ENCODE measurements at places on chromosomes 1 and 21.

GRCh38 chr1:155871390-155871789 is 12.0 kb downstream of the SYT11 start:
- DNase-seq, result peak; percentile 25

- DNase-seq, result no peak
Measured at GRCh38 chr1:208110296-208110695, 133.9 kb downstream of the PLXNA2 start.

DNA sequence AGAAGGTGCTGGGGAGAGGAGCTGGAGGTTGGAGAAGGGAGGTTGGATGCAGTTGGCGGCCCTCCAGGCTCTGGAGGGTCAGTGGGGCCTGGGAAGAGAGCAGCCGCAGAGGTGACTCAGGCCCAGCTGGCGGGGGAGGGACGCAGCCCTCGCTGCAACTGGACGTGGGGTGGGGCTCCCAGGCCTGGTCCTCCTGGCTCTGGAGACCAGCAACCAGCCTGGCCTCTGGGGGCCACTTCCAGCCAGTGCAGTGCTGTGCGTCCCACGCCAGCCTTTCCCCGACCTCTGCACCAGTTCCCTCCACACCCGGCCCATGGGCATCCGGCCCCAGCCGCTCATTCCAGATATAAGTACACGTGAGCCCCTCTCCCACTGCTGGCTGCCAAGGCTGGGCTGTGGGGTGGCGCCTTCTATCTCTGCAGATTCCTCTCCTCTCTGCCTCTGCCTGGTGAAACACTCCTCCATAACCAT is 38.0 kb upstream of the COL18A1 start:
- peak; percentile 99 for DNase-seq

DNA sequence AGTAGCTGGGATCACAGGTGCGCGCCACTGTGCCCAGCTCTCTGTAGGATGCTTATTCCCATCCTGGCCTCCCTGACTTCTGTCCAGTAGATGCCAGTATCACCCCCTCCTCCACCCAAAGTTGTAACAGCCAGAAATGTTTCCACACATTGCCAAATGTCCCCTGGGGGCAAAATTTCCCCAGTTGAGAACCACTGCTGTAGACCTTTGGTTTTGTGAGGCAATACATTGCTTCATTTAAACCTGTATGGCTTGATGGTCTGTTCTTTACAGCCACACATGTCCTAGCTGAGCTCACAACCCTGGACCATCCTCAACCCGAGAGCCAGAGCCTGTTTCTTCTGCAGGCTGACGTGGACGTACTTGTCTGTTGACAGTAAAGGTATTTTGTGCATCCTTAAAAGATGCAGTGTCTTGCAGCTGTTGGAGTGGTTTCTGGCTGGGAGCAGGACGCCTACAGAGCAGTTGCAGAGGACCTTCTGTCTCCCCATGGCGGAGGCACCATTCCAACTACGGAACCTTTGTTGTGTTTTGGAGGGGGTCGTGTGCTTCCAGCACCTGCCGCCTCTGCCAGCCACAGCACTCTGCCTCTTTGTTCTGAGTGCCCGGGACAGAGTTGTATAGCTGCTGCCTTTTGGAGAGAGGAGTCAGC is 26.6 kb downstream of the DOP1B start:
- DNase-seq, result no peak

GRCh38 chr1:116122955-116123757 is 12.0 kb downstream of the MAB21L3 start:
- DNase-seq, result no peak

DNA sequence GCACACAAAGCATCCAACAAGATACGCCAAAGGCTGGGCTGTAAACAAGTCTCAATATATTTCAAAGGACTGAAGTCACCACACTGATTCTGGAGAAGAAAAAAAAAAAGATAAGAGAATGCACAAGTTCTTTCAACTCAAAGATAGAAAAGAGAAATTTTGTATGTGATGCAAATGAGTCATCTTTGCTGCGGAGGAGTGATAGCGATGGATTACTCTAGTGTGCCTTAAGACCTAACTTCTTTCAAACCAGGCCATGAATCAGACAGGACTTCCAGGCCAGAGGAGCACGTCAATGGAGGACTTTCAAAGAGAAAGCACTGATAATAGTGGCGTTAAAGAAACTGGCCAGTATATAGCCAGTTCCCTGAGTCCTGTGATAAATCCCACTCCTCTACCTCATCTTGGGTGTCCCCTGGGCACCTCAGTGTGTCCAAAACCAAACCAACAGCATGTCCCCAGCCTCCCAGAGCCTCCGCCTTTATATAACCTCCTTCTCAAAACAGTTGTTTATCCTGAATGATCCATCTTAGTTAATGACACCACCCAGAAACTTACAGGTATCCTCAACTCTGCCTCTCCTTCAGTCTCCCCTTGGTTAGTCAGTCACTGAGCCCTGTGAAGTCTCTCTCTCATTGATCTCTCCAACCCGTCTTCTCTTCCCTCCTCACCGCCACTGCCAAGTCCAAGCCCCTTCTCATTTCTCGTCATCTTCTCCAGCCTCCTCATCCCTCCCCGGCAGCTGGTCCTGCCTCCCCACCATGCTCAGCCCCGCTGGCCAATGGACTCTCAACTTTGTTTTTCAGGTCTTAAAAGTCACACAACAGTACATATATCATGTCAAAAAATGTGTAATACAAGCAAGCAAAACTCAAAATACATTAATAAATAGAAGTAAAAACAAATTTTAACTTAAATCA is 47.2 kb upstream of the IFFO2 start:
- peak; percentile 71 for DNase-seq

GRCh38 chr1:165598676-165599059 is 32.4 kb upstream of the MGST3 start:
- no peak for DNase-seq

DNA sequence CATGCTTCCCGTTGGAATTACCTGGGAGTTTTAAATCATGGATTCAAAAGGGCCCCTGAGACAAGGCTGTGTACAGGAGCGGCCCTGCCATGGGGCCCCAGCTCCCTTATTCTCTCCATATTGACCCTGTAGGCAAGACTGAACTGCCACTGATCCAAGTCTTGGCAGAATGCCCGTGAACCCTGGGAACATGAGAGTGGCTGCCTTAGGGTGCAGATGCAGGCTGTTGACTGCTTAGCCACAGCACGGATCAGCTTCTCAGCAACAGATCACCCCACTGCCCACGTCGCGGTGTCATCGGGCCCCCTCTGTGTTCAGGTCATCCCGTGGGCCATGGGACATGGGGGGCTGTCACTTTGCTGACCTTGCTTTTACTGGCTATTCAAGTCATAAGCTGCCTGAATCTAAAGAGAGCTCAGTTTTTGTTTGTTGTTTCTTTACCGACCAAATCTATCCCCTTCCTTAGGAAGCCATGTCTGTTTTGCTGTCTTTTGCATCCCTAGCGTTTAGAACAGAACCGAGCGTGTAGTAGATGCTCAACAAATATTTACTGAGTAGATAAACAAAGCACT is 83.4 kb downstream of the MATN1 start:
- DNase-seq, result no peak

GRCh38 chr21:39022035-39022434 is 161.2 kb downstream of the PSMG1 start:
- DNase-seq, result no peak

DNA sequence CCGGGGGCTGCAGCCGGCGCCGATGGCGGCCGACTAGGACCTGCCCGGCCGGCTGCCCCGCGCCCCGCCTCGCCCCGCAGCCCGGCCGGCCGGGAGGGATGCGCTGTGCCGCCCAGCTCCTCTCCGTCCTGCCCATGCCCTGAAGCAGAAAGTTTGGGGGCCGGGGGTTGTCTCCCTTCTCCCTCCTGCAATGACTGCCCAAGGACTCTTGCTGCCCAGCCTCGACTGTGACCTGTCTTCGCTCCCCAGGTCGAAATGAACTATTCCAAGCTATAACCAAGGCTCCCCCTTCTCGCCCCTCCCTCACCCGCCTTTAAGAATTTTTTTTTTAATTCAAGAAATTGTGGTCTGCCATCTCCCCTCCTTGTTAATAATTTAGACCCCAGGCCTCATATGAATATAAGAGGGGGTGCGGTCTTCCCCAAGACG is 361 bp downstream of the TMCC2 start:
- no peak for DNase-seq

- DNase-seq, result no peak
Measured at GRCh38 chr1:17141441-17142197, 22.4 kb upstream of the PADI2 start.

- DNase-seq, result no peak
Measured at GRCh38 chr1:226942392-226942791, 2.3 kb downstream of the COQ8A start.

- no peak for DNase-seq
Measured at GRCh38 chr1:197438010-197438790, 170.1 kb downstream of the CRB1 start.

DNA sequence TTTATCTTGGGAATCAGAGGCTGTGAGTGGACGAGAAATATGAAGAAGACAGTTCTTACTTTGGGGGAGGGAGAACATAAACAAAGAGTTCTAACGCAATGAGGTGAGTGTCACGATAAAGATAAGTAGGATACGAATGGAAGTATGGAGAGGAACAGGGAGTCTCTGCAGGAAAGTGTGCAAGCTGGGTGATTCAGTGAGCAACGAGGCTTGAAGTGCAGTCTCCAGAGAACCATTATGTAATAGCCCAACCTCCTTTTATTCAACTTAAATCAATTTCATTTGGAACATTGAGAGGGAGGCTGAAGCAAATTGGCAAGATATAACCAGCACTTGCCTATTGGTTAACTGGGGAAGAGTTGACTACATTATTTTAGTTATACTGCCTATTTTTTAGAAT is 99.3 kb upstream of the PLD5 start:
- no peak for DNase-seq

DNA sequence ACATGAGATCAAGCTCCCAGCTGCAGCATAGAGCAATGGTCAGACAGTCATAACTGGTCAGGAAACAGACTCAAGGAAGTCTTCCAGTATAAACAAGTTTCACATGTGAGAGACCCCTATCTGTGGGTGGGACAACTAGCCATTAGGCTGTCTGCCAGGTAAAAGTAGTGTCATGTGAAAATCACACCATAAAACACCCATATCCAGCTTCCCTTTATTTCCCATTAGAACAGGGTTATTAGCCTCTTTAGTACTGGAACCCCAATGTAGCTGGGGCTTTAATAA is 426.7 kb downstream of the KCNT2 start:
- DNase-seq, result no peak

- no peak for DNase-seq
Measured at GRCh38 chr1:67150931-67151330, 15.3 kb upstream of the IL23R start.

DNA sequence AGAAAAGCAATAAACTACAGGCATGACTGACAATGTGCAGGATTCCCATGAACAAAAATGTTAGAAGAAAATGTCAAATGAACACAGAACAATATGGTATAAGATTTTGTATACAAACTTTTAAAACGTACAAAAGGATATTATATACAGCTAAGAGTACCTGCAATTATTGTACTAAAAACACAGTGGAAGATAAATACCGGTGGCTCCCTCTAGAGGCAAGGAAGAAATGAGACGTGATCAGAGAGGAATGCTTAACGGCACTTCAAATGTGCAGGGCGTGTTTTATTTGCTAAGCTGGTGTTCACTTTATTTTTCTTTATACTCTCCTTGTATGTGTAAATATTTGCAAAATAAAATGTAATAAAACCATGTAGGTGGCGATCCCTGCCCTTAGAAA is 191.8 kb upstream of the SAMSN1 start:
- peak; percentile 35 for DNase-seq

DNA sequence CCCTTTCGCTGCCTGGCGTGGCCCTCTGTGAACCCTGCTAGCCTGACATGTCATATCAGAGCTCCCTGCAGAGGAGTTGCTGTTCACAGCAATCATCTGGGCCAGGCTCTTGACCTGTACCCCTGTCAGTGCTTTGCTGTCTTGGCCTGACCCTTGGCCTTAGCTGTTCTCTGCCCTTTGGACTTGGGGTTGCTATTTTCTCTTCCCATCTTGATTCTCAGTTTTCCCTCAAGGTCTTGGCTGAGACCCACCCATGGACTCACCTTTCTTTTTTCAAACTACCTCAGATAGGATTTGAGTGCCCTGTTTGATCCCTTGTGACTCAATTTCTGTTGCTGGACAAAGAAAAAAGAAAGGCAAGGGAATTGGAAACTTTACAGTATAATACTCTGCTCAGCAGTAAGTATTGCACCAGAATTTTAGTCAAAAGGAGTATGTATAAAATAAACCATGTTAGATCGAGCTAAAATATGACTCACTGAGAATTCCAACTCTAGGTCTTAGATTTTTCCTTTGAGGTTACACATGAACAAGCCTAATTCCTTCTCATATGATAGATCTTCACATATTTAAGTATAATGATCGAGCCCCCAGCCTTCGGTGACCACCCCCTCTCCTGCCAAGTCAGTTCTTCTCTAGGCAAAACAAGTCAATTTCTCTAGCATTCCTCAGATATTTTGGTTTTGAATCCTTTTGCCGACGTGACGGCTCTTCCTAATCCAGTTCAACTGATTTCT is 110.5 kb downstream of the NGF start:
- DNase-seq, result no peak

DNA sequence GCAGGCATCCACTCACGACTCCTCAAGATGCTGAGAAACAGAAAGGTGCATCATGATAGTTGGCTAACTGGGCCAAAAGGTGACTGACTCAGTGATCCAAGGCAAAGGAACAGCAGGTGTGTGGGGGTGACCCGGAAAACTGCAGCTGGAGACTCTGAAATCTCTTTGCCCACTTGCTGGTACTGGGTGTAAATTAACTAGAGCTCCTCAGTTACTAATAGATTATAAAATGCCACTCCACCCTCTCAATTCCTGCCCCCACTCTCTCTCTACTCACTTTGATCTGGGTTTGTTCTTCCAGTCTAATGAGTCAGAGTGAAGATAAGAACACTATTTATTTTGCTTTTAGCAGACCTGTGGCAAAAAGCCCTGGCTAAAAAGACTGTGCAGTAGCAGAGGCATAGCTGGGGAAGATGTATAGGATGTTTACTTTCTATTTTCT is 7.2 kb upstream of the PIGC start:
- no peak for DNase-seq

- DNase-seq, result no peak
Measured at GRCh38 chr1:165487921-165488320, 43.0 kb upstream of the RXRG start.

DNA sequence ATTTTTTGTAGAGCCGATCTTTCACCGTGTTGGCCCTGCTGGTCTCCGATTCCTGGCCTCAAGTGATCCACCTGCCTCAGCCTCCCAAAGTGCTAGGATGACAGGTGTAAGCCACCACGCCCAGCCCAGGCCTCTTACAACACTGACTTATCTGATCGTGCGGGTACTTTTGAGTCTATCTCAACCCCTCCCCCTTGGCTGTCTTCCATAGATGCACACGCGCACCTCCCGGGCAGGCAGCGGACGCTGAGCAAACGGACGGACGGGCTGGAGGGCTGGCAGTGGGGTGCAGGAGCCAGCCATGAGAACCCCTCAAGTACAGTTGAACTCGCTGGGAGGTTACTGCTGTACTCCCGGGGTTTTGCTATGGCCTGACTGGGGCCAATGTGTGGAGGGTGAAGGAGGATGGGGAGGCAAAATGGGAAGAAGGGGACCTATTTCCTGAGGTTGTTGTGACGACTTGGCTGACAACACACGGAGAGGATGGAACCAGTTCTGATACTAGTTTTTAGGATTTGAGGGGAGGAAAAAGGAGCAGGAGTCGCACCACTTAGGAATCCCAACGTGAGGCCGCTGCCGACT is 959 bp downstream of the CD58 start:
- DNase-seq, result peak; percentile 61

- no peak for DNase-seq
Measured at GRCh38 chr1:48726557-48727215, 50.0 kb downstream of the BEND5 start.
